NCI-H345 (cell line): ENCODE measurements at places on chromosomes 1 and 21.

GRCh38 chr1:41783189-41783639, 135.5 kb downstream of the HIVEP3 start:
- peak; percentile 55 for DNase-seq

DNA sequence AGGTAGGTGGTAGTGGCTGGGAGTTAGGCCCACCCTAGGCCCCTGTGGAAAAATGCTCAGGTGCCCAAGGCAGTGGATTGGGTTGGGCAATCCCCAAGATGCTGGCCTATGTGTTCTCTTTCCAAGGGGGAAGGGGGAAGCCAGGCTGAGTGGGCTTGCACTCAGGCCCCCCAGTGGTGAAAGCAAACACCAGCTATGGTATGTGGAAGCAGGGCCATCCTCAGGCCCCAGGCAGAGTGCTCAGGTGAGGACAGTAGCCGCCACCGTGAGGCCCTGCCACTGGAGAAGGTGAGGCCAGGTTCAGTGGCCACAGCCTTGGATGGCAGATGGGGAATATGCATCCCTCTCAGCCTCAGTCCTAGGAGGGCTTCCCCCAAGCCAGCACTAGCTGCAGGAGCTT, 11.8 kb downstream of the LY9 start:
- no peak for DNase-seq

DNA sequence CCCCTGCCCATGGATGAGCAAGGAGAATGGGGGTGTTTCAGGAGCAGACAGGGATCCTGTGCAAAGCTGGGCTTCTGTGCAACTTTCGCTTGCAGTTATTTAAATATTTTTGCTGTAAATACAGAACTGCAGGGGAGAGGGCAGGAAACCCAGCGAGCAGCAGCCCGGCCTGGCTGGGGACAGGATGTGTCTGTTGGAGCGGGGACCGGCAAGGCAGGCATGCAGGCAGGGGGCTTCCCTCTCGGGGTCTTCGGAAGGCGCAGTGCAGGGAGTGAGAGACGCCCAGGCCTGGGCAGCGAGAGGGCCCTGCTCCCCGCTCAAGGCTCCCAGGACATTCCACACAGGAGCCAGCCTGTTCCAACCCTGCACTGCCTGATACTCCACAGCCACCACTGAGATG, 1.7 kb upstream of the AIRE start:
- no peak for DNase-seq

- peak; percentile 63 for DNase-seq
Observed at GRCh38 chr1:23530087-23530746, 816 bp downstream of the E2F2 start.

DNA sequence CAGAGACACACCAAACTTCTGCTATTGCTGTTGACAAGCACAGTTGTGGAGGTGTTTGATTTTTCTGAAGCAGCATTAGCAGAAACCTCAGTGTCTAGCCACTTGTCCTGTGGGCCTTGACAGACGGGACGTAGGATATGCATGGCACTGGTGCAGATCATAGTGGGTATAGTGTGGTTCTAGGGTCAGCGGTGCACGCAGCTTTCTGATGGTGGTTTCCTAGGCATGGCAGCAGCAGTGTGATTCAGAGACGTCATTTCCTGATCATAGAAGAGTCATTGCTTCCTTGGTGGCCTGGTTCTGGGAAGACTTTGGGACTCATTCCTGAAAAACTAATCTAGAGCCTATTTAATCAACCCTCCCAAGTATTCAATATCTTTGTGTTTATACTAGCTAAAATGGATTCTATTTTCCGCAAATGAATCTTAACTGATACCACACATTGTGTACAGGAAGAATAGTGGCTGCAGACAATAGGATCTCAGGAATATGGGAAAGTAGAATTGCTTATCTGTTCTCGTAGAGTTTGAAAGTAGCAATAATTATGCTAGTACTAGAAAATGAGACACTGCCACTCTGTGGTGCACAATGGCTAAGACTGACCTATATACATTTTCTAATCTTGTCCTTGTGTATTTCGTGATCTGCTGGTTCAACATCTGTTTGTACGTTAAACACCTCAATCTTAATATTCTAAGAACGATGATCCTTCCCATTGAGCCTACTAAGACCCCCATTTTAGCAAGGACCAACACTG, 2.8 kb upstream of the USP1 start:
- no peak for DNase-seq

DNA sequence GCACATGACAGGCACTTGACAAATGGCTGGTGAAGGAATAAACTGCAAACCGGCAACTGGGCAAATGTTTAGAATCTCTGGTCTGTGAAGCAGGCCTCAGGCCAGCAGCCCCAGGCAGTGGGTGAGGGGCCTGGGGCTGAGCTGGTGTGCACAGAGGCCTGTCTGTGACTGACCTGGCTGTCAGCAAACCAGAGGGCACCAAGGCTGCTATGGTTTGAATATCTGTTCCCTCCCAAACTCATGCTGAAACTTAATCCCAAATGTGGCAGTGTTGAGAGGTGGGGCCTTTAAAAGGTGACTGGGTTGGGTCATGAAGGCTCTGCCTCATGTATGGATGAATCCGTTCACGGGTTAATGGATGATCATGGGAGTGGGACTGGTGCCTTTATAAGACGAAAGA, 139.8 kb downstream of the DMRTB1 start:
- no peak for DNase-seq

- peak; percentile 36 for DNase-seq
Observed at GRCh38 chr1:241639623-241640148, 483 bp downstream of the CHML start.

- DNase-seq: no peak
Observed at GRCh38 chr1:100979631-100980030, 46.0 kb downstream of the DPH5 start.
